ENCODE measurements at places on chromosomes 3 and 15.

GRCh38 chr3:144287001-144287400 is 315.4 kb downstream of the DIPK2A start:
- DNase-seq, result no peak

DNA sequence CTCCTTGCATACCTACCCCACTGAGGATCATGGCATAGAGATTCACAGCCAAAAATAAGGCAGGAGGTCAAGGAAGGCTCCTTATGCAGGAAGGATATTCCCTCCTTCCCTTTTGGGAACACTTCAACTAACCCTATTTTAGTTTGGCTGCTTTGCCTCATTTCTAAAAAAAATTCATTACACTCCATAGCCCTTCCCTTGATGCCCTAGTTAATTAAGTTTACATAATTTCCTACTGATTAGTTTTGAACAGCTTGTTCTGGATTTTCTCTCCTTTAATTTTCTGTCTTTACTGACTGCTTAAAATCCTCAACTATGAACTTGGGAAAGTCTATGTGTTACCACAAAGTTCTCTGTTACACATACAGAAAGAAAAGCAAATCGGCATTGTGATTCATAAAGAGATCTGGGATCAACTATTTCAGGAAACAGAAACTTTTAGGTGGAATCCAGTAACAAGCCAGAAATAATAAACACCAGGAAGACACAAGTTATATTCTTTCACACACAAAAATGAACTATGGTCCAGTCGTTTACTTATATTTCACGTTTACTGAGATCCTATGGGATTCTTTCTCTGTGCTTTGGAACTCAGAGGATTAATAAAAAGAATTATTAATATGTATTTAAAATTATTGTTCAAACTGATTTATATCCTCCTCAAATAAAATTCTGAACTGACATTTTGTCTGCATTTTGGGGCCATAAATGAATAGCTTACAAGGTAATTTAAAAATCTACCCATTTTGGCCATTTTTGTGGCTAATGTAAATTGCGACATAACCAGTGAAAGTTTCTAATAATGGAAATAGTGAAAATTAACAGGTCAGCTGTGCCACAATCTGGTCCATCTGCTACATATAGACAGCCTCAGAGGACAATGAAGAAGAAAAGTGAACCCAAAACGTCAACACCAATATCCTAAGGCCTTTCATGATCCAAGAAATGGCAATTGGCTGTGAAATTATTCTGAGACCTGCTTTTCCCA is 113.8 kb downstream of the FRMD5 start:
- no peak for DNase-seq

DNA sequence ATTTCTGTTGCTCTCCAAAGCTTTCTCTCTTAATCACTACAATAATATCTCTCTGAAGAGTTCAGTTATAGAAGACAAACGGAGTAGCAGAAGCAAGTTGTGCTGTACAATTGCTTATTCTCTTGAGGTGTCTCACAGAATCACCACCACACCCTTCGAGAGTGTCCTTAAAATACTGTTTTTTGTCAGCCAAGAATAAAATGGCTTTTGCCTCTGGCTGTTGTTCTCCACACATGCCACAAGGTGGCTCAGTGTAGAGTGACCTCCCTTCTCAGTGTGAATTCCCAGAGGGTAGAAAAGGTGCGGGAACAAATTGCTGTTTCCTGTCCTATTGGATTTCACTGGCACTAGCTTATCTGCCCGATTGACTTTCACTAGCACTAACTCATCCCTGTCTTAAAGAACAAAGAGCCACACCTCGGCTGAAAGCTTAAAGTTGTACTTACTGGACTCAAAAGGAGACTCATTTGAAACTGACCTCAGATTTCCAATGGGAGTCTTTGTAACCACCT is 134.2 kb upstream of the SATB1 start:
- no peak for DNase-seq

DNA sequence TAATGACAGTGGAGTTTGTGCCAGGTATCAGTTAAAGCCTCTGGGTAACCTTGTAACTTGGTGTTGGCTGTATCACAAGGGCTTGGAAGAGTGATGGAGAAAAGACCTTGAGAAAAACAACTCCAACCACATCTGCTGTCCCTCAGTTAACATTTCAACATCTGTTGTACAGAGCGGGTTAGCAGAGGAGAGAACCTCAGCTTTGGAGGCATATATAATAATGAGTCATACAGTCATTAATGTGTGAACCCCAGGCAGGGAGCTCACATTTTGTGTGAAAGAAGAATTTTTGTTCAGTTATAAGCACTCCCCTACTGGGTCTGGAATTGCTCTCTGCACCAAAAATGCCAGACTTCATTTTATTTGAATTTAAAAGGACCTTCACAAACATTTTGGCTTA is 439.5 kb downstream of the PDCD6IP start:
- no peak for DNase-seq

DNA sequence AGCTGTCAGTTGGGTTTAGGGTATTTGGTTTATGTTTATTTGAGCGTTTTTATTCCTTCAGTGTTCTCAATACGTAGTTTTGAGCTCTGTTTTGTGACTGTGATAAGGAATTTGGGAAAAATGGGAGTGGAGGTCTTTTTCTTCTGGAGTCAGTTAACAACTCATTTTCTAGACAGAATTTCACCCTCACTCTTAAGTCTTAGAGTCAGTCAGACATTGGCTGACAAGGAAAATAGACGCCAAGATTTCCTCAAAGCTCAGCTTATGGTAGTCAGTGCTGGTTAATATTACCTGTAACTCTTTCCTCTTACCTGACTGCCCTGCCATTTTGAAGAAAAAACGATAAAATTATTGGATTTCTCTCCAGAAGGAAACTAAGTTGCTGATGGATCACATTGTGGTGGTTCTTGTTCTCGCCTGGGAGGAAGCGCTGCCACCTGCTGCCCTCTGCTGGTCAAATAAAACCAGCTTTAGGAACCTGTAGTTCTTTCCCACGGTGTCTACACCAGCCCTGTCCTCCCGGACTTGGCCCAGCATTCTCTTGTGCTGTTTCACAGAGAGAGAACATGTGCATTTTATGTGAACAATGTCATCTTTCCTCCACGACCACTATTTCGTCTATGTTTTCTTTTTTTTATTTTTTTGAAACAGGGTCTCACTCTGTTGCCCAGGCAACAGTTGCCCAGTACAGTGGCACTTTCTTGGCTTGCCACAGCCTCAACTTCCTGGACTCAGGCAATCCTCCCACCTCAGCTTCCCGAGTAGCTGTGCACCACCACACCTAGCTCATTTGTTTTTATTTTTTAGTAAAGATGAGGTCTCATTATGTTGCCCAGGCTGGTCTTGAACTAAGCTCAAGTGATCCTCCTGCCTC is 41.4 kb upstream of the UMPS start:
- DNase-seq, result peak; percentile 39

- DNase-seq, result no peak
Measured at GRCh38 chr3:15295506-15295905, 36.9 kb downstream of the SH3BP5 start.

- no peak for DNase-seq
Measured at GRCh38 chr3:58013973-58014649, 5.9 kb downstream of the FLNB start.

DNA sequence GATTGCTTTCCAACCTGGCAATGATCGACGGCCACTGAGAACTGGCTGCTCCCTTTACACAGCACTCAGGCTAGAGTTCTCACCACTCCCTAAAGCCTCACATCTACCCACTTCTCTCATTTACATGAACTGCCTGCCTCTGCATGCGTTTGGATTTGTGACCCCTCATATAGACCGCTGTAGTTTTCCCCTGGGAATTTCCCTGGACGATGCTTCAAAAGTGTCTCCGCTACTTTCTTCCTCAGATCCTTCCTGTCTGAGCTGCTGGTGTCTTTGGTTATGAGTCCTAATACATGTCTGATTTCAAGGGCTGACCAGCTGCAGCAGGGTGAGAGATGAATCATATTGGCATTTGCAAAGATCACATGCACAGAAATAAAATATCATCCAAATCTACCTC is 116.7 kb upstream of the ETV5 start:
- no peak for DNase-seq

- no peak for DNase-seq
Measured at GRCh38 chr15:78104119-78104479, 11.7 kb downstream of the SH2D7 start.

DNA sequence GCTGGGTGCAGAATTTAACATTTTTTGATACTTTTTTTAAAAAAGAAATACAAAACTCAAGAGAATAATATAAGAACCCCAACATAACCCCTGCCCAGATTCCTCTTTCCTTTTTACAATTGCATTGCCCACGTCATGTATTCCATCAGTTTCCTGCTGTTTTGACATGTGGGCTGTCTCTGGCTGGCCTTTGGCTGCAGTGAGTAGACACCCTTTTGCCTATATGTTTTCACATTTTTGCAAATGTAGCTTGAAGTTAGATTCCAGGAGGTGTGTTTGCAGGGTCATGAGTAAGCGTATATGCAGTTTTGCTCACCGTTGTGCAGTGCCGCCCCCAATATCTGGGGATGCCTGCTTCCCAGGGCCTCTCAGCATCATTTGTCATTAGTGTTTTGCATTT is 28.0 kb upstream of the ATP10A start:
- DNase-seq, result no peak

- DNase-seq, result no peak
Measured at GRCh38 chr3:112569265-112569664, 7.4 kb downstream of the SLC35A5 start.

DNA sequence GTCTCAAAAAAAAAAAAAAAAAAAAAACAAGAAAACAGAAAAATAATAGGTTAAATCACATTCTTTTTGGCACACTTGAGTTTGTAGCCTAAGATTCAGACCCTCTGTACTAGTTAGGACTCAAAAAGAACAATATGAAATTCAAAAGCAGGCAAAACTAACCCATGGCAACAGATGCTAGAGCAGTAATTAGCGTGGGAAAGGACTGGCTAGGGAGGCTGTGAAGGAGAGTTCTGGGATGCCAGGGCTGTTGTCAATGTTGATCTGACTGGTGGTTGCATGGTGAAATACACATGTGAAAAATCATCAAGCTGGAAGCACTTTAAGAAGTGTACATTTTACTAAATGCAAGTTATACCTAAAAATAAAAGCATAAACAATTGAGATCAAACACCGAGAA is 35.6 kb downstream of the KLHL6 start:
- no peak for DNase-seq

GRCh38 chr3:78703944-78704343 is 1063.9 kb downstream of the ROBO1 start:
- DNase-seq, result no peak

- no peak for DNase-seq
Measured at GRCh38 chr3:159458982-159459381, 529.7 kb upstream of the IL12A start.

DNA sequence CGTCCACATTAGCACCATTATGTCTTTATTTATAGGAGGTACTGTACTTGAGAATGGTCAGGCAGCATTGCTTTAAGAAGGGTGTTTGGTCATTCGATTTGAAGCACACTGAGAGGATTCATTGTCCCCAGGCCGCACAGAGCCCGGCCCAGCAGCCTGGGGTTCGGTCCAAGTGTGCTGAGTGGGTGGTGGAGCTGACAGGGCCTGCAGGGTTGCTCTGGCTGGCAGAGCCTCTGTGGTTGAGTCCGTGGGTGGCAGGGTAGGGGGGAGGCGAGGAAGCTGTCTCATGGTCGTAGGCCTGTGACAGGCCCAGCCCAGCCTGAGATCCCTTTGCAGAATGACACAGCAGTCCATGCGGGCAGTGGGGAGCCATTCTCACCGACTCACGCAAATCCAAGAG is 227.7 kb upstream of the TOPAZ1 start:
- DNase-seq, result no peak

DNA sequence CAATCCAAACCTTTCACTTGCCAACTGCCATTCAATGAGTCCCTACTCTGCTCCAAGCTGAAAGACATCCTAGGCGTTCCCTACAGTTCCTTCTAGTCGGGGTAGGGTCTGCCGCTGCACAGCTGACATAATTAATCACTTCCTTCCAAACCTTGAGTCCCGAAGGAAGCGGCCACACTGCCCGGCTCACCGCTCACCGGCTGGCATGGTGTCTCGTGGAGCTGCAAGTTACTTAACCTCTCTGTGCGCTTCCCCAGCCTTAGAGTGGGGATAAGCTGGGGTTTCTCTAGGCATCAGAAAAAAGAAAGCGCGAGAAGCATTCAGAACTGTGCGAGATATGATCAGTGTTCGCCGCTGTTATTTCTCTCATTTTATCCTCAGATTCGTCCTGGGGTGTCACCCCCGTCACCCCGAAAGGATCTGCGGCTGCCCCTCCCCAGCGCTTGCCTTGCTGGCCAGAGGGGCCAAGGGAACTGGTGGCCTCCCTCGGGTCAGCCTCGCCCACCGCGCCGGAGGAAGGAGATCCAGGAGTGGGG is 748 bp downstream of the MRPS25 start:
- no peak for DNase-seq

DNA sequence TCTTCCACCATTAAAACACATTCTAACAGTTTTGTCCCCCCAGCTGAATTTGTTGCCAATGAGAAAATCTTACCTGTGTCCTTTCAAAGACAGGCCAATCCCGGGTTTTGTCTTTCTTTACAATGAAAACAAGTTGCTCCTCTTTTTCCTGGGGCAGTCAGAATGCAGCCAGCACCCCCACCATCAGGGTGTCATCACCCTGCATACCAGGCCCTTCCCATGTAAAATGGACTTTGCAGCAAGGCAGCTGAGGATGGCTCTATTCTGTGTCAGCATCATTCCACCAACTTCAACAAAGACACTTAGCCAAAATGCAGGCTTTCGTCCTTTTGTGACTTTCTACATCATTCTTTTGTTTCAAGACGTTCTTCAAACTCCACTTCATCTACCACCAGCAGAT is 490.9 kb downstream of the OCA2 start:
- DNase-seq, result no peak

DNA sequence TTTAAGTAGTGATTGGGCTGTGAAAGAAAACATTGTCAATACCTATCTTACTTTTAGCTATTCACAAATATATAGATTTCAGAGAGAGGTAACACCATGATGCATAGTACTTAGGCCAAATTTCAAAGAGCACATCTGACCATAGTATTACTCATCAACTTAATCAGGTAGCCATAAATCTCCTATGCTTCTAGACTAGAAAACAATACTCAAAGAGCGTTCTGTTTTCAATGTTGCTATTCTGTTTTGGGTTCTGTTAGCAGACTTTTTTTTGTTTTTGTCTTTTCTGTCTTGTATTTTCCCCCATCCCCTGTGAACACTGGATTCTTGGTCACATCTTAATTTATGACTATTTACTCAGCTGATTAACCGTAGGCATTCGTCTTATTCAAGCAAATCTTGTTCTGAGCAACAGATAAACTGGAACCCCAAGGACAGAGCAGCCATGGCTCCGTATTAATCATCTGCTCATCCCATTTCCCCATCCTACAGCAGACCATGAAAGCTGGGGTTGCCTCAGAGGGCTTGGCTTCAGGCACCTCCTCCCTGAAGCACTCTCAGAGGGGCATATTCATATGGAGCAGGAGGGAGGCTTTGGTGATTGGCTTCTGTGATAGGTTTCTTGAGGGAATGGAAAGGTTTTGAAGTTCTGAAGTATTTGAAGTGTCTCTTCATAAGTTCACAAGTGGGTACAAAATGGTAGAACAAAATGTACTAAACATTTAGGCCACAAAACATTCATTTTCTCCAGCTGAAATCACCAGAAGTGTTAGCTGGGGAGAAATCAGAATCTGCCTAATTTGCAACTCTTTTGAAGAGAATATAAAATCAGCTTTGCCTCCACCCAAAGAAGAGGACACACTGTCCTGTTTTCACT is 105.3 kb downstream of the TNIK start:
- DNase-seq, result no peak
